Effector memory CD4-positive, alpha-beta T cell (primary cell): ENCODE measurements at places on chromosomes 16 and 17.

GRCh38 chr17:81992306-81993102 is 15.1 kb downstream of the ASPSCR1 start:
- DNase-seq, result no peak

DNA sequence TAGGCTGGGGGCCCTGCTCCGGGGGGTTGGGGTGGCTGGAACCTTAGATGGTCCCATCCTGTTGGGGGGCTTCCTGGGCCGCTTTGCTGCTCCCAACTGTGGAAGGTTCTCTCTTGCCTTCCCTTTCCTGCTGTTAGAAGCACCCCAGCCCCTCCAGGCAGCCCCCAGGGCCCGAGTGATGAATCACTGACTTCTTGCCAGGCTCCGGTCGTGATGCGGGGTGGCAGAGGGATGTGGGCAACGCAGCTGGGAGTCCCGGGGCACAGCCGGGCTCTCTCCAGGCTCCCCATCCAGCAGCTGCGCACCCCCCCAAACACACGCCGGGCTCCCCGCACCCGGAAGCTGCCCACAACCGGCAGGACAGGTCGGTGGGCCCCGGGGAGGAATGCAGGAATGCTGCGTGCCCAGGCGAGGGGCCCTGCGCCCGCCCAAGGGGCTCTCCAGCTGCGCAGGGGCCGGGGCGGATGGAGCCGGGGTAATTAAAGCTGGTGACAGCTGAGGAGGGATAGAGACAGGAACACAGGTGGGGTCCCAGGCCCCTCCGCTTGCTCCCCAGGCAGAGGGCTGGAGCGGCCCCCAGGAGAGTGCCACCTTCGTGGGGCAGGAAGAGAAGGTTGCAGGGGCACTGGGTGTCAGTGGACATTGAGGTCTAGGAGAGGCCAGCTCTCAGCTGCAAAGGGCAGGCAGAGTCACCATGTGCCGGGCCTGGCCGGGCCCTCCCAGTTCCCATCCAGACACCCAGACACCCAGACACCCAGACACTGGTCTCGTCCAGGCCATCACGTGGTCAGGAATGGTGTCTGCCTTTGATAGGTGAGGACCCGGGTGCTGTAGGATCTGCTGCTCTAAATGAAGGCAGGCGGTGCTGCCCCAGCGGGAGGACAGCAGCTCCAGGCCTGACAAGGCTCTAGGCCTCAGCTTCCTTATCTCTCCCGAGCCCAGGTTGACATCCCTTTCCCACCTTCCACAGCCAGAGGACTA is 15.0 kb upstream of the SLC38A10 start:
- no peak for DNase-seq

DNA sequence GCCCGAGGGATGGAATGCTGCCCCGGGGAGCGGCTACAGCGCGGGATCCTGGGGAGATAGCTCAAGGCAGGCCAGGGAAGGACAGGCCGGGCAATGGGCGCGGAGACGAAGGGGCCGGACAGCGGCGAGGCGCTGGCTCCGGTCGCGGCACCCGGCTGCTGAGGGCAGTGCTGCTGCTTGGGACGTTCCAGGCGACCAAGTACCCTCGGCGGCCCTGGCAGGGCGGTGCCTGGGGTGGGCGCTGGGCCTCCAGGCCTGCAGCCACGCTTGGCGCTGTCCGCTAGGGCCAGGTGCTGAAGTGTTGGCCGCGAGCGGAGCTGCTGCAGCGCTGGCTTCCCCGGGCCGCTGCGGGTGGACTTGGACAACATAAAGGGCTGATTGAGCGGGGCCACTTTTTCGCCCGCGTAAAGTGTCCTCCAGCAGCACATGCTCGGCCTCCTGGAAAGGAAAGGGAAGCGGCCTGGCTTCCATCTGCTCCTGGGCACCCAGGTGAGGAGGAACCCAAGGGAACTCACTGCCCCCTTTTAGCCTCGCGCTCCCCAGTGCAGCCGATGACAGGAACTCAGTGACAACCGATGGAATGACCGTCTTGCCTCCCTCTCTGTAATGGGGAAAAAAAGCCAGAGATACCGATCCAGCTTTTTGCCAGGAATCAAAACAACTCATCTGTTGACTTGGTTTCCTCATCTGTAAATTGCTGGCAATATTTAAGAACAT is 23.7 kb downstream of the CLEC3A start:
- no peak for DNase-seq

DNA sequence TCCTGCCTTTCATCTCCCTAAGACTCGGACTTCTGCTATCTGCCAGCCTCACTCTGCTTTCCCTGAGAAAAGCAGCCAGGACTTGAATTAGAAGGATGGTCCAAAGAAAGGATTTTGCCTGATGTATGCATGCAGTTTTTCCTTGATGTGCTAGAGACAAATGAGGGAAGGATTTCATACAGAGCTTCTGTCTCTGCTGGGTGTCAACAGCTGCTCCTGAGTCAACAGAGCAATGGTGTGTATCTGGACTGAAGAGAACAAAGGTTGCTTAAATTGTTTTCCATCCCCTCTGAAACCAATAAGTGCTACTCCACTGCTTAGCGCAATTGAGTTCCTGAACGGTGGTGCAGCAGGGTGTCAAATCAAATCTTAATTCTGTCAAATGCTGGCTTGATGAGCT is 680.6 kb upstream of the C16orf82 start:
- DNase-seq, result no peak

- no peak for DNase-seq
These were observed 43.2 kb downstream of the RNF213 start for GRCh38 chr17:80303824-80304223.
